ENCODE measurements at places on chromosomes 3 and 15.

DNA sequence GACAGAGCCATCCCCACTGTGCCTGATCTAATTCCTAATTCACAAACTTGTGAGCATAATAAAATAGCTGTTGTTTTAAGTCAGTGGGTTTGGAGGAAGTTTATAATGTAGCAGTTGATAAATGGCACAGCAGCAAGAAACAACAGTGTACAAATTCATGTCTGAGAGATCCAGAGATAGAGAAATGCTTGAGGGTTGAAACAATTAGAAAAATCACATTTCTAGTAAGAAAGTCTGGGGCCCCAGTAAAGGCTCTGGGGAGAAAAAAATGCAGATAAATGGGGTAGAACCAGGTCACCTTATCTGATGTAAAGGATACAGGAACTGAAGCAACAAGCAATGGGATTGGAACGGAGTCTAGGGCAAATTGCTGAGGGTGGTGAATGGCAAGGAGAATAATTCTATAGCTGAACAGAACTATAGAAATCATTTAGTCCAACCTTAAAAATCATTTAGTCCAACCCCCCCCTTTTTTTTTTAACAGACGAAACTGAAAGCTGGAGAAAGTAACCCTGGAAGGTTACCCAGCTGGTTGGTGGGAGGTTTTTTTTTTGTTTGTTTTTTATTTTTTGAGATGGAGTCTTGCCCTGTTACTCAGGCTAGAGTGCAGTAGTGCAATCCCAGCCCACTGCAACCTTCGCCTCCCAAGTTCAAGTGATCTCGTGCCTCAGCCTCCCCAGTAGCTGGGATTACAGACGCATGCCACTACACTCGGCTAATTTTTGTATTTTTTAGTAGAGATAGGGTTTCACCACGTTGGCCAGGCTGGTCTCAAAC is 14.3 kb upstream of the SHQ1 start:
- DNase-seq: no peak
- H3K4me3 ChIP-seq: no peak overlapping the region
- H3K27me3 ChIP-seq: no peaks in the 10 kb centered on the region
- H3K27ac ChIP-seq: no peak overlapping the region
- no peaks in the 10 kb centered on the region for H3K4me1 ChIP-seq

- H3K27ac ChIP-seq: no peak overlapping the region
- DNase-seq: no peak
- H3K27me3 ChIP-seq: no peaks in the 10 kb centered on the region
- peaks cover 50% of the 10 kb centered on the region for H3K36me3 ChIP-seq
These were observed 35.6 kb downstream of the PDCD6IP start for GRCh38 chr3:33834096-33834453.

GRCh38 chr15:27089676-27090075 is 118.7 kb downstream of the GABRG3 start:
- H3K4me1 ChIP-seq: no peaks in the 10 kb centered on the region
- H3K27ac ChIP-seq: no peak overlapping the region
- H3K4me3 ChIP-seq: no peak overlapping the region
- DNase-seq: no peak

DNA sequence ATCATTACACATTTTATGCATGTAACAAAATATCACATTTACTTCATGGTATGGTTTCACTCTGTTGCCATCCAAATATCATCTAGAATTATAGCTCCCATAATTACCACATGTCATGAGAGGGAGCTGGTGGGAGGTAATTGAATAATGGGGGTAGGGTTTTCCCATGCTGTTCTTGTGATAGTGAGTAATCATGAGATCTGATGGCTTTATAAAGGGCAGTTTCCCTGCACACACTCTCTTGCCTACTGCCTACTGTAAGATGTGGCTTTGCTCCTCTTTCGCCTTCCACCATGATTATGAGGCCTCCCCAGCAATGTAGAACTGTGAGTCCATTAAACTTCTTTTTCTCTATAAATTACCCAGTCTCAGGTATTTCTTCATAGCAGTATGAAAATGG is 123.4 kb downstream of the SATB1 start:
- no peak overlapping the region for H3K27ac ChIP-seq
- no peak overlapping the region for H3K4me3 ChIP-seq
- no peak for DNase-seq
- no peaks in the 10 kb centered on the region for H3K27me3 ChIP-seq
- H3K4me1 ChIP-seq: no peaks in the 10 kb centered on the region
- H3K36me3 ChIP-seq: no peaks in the 10 kb centered on the region

- peaks cover 7% of the 10 kb centered on the region for H3K27me3 ChIP-seq
- H3K27ac ChIP-seq: no peak overlapping the region
- no peak overlapping the region for H3K4me3 ChIP-seq
- no peaks in the 10 kb centered on the region for H3K36me3 ChIP-seq
These were observed 60.2 kb downstream of the AGBL1 start for GRCh38 chr15:86139828-86140227.

DNA sequence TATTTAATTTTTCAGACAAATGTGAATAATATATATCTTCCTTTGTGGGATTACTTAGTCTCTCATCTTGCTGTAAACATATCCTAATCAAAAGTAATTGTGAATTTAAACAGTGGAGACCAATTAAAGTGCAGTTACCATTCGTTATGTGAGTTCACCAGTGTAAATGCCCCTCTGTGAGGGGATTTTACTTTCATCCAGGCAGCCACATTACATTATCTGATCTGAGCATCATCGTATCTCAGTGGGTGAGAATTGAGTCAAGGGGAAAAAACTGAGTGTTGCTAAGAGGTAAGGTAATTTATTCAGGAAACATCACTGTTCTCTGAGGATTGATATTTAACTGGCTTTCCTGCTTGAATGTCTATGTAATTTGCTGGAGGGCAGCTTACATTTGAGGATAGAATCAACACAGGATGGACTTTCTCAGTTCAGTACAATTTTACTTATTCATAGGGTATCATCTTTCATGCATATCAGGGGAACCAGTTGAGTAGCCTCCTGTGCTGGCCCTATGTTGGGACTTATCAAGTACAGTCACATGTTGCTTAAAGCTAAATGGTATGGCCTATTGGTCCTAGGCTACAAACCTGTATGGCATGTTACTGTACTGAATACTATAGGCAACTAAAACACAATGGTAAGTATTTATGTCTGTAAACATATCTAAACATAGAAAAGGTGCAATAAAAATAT is 219.7 kb downstream of the CD47 start:
- H3K27me3 ChIP-seq: no peaks in the 10 kb centered on the region
- H3K27ac ChIP-seq: peak overlapping the region; percentile 13
- no peak overlapping the region for H3K4me3 ChIP-seq
- H3K36me3 ChIP-seq: no peaks in the 10 kb centered on the region

DNA sequence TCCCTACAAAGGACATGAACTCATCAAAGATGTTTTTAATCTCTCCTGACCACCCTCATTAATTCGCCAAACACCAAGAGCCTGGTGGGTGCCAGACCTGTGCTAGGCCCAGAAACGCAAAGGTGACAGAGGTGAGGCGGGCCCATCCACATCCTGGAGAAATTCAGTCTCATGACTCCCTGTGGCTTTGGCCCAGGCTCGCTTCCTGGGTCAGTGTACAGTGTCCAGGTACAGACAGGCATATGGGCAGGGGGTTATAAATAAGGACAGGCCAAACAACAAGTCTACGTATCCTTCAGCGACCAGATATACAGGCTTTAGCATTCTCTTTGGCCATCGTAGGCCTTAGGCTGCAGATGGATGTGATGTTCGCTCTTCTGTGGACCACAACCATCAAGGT is 945 bp upstream of the PLA2G4F start:
- H3K27ac ChIP-seq: no peak overlapping the region
- H3K4me1 ChIP-seq: peaks cover 7% of the 10 kb centered on the region
- H3K27me3 ChIP-seq: no peaks in the 10 kb centered on the region
- peaks cover 25% of the 10 kb centered on the region for H3K36me3 ChIP-seq

DNA sequence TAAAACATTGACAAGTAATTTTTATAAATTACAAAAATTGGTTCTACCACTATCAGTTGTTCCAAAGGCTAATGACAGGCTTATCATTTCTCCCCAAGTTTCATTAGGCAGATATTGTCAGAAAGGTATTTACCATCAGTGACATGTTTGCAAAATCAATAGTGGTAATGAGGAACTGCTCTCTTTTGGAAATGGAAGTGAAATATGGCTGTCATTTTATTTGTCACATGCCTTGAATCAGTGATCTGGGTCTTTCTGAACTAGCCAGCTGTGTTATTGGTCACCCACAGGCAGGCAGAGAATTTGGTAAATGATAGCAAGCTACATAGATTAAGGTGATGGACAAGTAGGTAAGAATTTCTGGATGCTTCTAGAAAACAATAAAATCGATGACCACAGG is 268.0 kb upstream of the ARHGEF26 start:
- H3K4me3 ChIP-seq: no peak overlapping the region
- no peak for DNase-seq
- H3K27me3 ChIP-seq: no peaks in the 10 kb centered on the region
- no peak overlapping the region for H3K27ac ChIP-seq
- no peaks in the 10 kb centered on the region for H3K36me3 ChIP-seq

DNA sequence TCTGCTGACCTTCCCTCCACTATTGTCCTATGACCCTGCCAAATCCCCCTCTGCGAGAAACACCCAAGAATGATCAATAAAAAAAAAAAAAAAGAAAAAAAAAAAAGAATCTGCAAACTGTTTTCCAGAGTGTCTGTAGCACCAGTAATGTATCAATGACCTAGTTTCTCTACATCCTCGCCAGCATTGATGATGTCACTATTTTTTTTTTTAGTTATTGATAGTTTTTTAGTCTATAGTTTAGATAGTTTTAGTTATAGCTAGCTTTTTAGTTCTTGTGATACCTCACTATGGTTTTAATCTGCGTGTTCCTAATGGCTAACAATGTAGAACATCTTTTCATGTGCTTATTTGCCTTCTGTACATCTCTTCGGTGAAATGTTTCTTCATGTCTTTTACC is 36.1 kb upstream of the XIRP1 start:
- H3K4me1 ChIP-seq: no peaks in the 10 kb centered on the region
- H3K4me3 ChIP-seq: no peak overlapping the region
- peaks cover 15% of the 10 kb centered on the region for H3K27me3 ChIP-seq
- H3K27ac ChIP-seq: no peak overlapping the region
- H3K36me3 ChIP-seq: no peaks in the 10 kb centered on the region
- no peak for DNase-seq

DNA sequence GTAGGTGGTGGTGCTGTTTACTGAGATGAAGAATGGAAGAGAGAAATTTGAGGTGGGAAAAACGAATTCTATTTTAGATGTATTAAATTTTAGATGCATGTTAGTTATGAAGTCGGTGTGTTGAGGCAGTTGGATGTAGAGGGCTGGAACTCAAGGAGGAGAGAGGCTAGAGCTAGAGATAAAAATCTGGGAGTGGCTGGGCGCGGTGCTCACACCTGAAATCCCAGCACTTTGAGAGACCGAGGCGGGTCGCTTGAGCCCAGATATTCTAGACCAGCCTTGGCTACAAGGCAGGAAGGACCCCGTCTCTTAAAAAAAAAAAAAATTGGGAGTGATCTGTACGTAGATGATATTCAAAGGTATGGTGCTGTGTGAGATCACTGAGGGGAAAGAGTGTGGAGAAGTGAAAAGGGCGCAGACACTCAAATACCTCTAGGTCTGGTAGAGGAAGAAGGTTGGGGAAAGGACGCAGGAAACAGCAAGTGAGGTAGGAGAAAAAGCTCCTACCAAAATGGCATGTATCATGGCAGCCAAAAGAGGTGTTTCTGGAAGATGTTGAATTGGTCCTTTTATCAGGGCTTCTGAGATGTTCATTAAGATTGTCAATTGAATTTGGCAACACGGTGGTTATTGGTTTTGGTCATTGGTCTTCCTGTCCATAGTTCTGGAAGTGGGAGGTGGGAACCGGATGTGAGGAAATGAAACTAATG is 1.8 kb downstream of the YEATS2 start:
- H3K27ac ChIP-seq: peak overlapping the region; percentile 62
- peaks cover 17% of the 10 kb centered on the region for H3K36me3 ChIP-seq
- no peaks in the 10 kb centered on the region for H3K27me3 ChIP-seq
- peaks cover 9% of the 10 kb centered on the region for H3K4me1 ChIP-seq

DNA sequence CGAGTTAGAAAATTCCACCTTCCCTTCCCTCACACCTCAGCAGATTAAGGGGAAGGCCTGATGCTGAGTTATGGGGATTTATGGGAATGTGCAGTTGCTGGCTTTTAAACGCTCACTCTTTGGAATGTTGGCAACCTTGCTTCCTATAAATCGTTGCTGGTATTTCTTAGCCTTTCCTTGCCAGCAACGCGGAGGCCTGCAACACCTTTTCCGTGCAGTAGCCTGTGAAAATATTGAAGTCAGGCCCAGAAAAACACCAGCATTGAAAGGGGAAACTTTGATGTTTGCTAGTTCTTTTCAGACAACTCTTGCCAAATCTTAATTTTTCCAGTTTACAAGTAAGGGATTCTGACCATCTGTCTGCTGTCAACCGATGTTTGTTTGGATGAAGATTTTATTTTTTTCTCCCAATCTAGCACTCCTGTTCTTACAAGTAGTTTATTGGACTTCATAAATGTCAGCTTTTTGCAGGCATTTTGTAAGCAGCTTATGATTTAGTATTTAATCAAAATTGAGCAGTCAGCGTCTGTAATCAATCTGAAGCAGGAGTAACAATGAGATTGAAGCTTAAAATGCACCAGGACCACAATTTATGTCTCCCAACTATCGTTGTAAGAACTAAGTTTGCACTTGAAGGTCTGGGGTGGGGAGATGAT is 251.0 kb downstream of the RPLP1 start:
- H3K27ac ChIP-seq: no peak overlapping the region
- H3K4me3 ChIP-seq: no peak overlapping the region
- no peaks in the 10 kb centered on the region for H3K36me3 ChIP-seq
- H3K27me3 ChIP-seq: no peaks in the 10 kb centered on the region
- no peak for DNase-seq
- H3K4me1 ChIP-seq: no peaks in the 10 kb centered on the region

GRCh38 chr3:160886421-160886820 is 130.4 kb downstream of the PPM1L start:
- H3K36me3 ChIP-seq: no peaks in the 10 kb centered on the region
- H3K27me3 ChIP-seq: no peaks in the 10 kb centered on the region
- H3K4me3 ChIP-seq: no peak overlapping the region
- no peaks in the 10 kb centered on the region for H3K4me1 ChIP-seq
- H3K27ac ChIP-seq: no peak overlapping the region

All from RWPE2 (cell line).